ENCODE measurements at places on chromosomes 5 and 9. TPM values are rescaled to one million over a fixed set of nuclear protein-coding genes. Genes with fewer than 3 reads are reported as not detected.

GKAP1 gene
- 5.4 TPM for total RNA-seq

GABRP gene
- total RNA-seq = 0.27 TPM

FBLL1 gene
- 0.07 TPM for total RNA-seq

NRARP gene
- 12.1 TPM for total RNA-seq

CD72 gene
- not detected for total RNA-seq
